GM04504 (cell line): ENCODE measurements at places on chromosomes 2 and 18.

- no peak for DNase-seq
These were observed 1.0 kb downstream of the SP5 start for GRCh38 chr2:170715932-170716777.

DNA sequence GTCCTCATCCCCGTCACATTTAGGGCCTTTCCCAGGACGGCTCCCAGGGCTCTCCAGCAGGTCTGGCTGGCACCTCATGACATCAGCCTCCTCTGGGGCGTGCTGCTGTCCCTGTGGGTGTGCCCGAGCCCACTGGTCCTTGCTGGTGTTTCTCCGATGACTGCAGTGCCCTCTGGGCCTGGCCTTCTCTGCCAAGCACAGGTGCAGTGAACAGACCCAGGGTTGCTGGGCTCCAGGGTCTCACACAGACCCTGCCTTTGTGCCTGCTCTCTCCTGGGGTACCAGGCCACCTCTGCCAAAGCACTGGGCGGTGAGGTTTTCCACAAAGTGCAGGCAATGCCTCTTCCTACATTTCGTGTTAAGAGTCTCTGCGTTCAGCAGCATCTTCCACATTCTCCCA is 246.1 kb downstream of the ACKR3 start:
- no peak for DNase-seq

- DNase-seq, result no peak
These were observed 38.1 kb downstream of the SNED1 start for GRCh38 chr2:241036397-241036963.

DNA sequence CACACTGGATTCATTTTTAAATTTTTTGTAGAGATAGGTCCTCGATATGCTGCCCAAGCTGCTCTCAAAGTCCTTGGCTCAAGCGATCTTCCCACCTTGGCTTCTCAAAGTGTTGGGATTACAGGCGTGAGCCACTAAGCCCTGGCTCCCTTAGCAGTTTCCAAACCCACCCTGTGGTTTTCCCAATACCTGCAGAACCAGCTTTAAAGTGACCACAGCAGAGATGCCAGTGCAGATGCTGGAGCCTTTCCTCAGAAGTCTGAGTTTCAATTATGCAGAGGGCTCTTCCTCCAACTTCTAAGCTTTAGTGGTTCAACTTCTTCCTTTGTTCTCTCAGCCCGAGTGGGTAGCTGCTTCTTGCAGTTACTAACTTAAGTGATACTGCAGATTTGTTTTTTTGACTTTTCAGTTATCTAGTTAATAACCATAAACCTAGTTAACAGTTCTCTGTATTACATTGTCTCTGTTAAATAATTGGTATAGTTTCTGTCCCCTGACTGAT is 8.1 kb upstream of the HAAO start:
- no peak for DNase-seq

GRCh38 chr2:71778514-71778913 is 325.2 kb downstream of the DYSF start:
- no peak for DNase-seq

DNA sequence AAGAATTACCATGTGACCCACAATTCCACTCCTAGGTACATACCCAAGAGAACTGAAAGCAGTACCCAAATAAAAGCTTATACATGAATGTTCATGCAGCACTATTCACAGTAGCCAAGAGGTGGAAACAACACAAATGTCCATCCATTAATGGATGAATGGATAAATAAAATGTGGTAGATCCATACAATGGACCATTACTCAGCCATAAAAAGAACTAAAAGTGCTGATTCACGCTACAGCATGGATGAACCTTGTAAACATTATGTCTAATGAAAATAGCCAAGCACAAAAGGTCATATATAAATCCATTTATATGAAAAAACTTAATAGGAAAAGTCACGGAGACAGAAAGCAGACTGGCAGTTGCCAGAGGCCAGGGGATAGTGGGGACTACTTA is 23.6 kb upstream of the ZFP36L2 start:
- DNase-seq, result no peak

GRCh38 chr2:175218551-175218950 is 37.0 kb upstream of the ATP5MC3 start:
- DNase-seq, result no peak
